ENCODE measurements at places on chromosomes 11 and 22. TPM values are rescaled to one million over a fixed set of nuclear protein-coding genes. Genes with fewer than 3 reads are reported as not detected.

- peak; percentile 18 for DNase-seq
These were observed 3.2 kb upstream of the GAB2 start for GRCh38 chr11:78420796-78421209.

DNA sequence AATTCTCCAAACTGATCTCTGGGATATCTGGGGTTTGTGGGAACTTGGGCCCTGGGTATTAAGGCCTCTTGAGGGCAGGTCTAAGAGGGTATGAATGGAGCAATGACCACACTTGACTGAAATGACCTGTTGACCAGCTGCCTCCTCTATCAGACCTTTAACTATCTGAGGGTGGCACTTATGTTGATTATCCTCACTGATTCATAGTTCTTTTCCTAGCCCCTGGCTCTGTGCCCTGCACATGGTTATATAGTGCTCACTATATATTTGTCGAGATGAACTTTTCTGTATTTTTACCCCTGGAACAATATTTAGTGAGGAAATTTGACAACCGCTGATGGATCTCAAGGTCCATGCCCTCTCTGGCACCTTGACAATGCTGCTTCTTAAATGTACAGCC, 305.5 kb upstream of the PLET1 start:
- DNase-seq = no peak

GRCh38 chr11:8205566-8205965, 36.7 kb upstream of the RIC3 start:
- DNase-seq = no peak

KBTBD3 gene
- 7.0 TPM for polyA plus RNA-seq

GRCh38 chr11:44964526-44965209, 14.0 kb upstream of the TP53I11 start:
- no peak for DNase-seq

DNA sequence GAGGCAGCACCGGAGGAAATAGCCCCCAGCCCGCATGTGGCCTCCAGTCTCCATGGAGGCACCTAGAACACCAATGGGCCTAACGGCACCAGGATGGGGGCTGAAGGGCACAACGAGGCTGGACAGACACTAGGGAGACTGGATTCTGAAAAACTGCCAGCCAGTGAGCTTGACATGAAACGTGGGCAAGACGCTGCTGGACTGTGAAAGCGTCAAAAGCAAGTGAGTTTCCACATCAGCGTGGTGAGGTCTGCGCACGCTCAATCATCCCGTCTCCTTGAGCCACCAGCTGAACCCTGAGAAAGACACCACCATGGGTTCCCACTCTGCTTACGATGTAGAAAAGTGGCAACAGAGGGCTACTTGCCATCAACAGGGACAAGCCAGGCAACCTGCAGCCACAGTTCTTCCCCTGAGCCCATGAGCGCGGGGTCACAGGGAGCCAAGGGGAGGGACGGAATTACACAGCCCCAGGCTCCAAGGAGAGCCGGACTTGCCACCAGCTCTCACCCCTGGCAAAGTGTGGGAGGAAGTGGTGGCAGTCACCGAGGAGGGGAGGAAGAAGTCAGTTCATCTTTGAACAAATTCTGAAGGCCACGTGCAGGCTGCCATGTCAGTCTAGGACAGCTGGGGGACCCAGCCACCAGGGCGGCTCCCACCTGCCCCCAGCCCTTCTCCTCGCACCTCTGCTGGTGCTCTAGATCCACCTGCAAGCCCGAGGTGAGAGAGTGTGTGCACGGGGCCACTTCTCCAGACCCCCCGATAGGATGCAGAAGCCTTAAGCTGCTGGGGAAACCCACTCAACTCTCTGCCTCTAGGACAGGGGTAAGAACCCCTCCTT, 131.1 kb downstream of the MPPED1 start:
- no peak for DNase-seq

GRCh38 chr11:117687776-117688175, 109.2 kb downstream of the DSCAML1 start:
- DNase-seq = no peak

- no peak for DNase-seq
These were observed 32.6 kb upstream of the TOLLIP start for GRCh38 chr11:1341928-1342524.

DNA sequence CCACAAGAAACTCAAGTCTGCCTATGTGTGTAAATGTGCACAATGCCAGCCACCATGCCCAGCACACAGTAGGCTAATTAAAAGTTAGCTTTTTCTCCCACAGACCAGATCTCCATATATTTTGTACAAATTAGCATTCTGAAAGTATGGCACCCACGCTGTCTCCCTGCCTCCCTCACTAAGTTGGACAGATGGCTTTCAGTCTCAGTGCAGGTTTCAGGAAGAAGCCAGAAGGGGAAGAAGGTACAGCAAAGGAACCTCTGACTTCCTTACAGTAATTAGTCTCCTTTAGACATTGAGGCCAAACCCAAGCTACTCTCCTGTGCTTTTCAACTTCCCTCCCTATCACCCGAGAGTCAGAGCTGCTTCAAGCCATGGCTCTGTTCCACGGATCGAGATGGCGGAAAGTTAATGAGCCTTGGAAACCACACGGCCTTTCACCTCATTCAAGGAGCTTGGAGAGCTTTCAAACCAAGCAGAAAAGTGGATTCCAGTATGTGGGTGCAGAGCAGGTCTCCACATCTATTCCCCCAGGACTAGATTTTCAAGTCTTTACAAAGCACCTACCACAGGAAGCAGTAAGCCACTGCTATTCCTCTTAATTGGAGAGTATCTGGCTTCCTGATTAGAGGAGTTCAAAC, 221.1 kb upstream of the NARS2 start:
- DNase-seq = no peak

- no peak for DNase-seq
These were observed 61.4 kb upstream of the CTSC start for GRCh38 chr11:88398791-88399570.

ACAT1 gene
- polyA plus RNA-seq = 64.2 TPM

GRCh38 chr22:29596408-29596807, 7.0 kb upstream of the NF2 start:
- DNase-seq = no peak

- peak; percentile 13 for DNase-seq
These were observed 165.7 kb upstream of the GUCY1A2 start for GRCh38 chr11:107183953-107184352.

SLC7A4 gene
- 0.70 TPM for polyA plus RNA-seq

DNA sequence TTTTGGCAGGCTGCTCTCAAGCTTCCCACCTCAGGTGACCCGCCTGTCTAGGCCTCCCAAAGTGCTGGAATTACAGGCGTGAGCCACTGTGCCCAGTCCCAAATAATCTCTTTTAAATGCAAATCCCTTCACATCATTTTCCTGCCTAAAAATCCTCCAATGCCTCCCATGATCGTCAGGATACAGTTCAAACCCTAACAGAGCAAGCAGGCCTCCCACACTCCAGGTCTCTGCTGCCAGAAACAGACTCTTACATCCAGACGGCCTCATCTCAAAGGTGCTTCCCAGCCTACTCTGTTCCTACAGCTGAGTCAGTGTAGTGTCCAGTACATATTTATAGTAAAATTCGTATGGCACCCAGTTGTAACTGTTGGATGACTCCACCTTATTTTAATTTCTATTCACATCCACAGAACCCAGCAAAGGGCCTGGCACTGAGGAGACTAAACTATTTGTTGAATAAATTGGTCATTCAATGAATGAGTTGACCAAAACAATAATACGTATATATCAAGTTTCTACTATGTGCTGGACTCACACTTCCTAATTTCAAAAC, 8.2 kb downstream of the SIRT3 start:
- DNase-seq = no peak

DNA sequence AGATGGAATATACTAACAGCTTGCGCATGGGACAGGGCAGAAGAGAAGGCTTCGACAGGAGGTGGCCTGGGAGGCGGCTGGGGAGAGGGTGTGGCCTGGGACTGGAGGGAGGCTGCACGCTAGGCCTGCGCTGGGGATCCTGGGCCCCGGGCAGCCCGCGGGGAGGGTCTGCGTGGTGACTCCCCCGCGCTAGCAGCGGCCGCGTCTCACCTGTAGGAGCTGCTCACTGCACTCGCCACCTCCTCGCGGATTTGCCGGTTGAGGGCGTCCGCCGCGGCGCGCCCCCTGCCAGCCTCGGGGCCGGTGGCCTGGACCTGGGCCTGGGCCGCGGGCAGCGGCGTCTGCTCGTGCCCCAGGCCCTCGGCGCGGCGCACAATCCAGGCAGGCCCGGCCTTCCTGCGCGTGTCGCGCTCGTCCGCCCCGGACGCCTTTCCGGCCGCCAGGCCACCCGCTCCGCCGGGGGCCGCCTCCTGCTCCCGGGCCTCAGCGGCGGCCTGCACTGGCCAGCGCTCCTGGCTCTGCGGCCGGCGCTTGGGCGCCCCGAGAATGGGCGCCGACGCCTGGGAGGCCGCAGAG, 1.5 kb downstream of the MAP6 start:
- peak; percentile 10 for DNase-seq

- no peak for DNase-seq
These were observed 59.4 kb downstream of the FBLN1 start for GRCh38 chr22:45562102-45562501.

MAJIN gene
- polyA plus RNA-seq = not detected

DNA sequence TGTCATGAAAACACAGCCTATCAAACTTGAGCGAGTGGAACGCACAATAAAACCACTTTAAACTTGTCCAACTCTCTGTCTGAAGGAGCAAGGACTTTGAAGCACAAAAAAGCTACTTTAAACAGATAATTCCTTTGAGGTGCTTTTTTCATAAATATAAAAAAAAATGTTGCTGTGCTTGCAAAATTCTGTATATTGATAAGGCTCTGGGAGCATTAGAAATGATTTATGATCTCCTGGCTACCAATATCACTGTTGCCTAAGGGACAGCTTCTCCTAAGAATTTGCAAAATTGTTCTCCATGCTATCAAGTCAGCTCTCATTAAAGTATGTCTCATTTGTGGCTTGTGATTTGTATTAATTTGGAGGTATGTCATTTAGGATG, 37.6 kb upstream of the LDLRAD3 start:
- DNase-seq = no peak

TRIM66 gene
- polyA plus RNA-seq = 2.4 TPM

LGALS12 gene
- polyA plus RNA-seq = not detected

- no peak for DNase-seq
These were observed 11.8 kb downstream of the GAB2 start for GRCh38 chr11:78405805-78406204.

- no peak for DNase-seq
These were observed 32.4 kb downstream of the EIF3F start for GRCh38 chr11:8019314-8020243.

DNA sequence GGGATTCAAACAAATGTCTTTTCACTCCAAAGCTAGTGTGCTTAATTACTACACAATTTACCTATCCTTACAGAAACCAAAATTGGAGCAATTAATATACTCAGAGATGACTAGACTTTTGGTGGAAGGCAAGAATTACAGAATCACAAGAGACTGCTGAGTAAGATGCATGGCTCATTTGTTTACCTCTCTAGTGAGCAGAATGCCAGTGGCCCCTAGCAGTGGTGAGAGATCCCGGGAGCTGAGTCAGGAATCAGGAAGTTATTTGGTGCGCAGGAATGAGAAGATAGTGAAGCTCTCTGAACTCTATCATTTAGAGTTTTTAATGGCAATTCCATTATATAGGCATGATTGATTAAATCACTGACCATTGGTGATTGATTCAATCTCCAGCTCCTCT, 188.9 kb upstream of the SESN3 start:
- DNase-seq = no peak

- DNase-seq = no peak
These were observed 110.9 kb downstream of the TSPAN18 start for GRCh38 chr11:44837661-44838060.

- DNase-seq = no peak
These were observed 72.6 kb upstream of the CADM1 start for GRCh38 chr11:115576606-115577380.

DNA sequence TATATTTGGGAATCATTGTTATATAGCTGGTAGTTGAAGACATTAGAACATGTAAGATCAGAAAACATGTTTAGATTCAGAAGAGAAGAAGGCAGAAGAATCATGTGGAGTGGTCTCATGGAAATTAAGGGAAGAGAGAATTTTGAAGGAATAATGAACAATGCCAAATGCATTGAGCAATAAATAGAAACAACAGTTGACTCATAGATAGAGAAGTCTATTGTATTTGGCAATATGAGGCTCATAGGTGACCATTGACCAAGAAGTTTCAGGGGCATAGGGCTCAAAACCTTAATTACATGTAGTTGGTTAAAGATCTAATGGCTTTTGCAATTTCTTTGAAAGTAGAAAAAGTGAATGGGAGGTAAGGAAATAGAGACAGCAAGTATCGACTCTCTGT, 123.9 kb downstream of the PAX6 start:
- DNase-seq = no peak

DNA sequence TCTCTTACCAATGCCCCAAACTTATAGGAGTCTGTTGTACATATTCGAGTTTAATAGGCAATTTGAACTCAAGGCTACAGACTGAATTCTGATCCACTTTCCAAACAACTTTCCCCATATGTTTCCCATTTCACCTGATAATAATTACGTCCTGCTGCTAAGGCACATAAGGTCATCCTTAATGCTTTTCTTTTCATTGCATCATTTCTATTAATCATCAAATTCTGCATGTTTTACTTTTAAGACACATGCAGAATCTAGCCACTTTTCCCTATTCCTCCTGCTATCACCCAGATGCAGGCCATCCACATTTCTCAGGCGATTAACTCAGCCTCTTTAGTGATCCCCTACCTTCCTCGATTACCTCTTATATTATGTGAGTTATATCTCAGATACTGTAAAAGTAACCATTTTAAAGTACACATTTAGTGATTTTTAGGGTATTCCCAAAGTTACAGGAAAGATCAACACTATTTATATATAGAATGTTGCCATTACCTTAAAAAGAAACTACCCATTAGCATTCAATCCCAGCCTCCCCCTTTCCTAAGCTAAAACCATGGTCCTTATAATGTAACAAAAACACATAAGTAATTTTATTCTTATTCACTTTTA, 14.9 kb downstream of the XKR3 start:
- no peak for DNase-seq

SHANK2 gene
- 2.0 TPM for polyA plus RNA-seq

GRCh38 chr11:112863305-112863704, 97.9 kb upstream of the NCAM1 start:
- DNase-seq = no peak

GRCh38 chr11:46920755-46921154, 2.4 kb upstream of the LRP4 start:
- DNase-seq = no peak

DNA sequence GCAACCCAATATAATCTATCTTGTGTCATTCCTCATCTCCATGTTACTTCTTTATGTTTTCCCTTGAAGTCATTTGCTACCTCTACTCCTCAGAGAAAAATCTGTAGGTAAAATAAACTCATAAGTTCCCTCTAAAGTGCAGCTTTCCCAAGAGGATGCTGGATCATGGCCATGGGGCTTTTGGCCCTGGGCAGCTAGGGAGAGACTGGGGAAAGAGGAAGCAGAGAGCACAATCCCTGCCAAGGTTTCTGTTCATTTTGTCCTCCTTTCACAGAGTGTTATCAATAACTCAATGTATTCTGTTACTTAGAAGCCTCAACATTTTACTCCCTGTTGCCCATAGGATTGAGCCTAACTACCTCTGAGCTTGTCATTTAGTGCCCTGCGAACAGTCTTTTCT, 9.0 kb downstream of the RNF121 start:
- no peak for DNase-seq

CADM1 gene
- polyA plus RNA-seq = 31.2 TPM

GRCh38 chr22:36085476-36086169, 57.0 kb upstream of the RBFOX2 start:
- DNase-seq = no peak

- no peak for DNase-seq
These were observed 40.3 kb downstream of the IGF2 start for GRCh38 chr11:2098691-2099515.

- DNase-seq = no peak
These were observed 15.7 kb downstream of the NNMT start for GRCh38 chr11:114311946-114312345.

GRCh38 chr11:133840479-133840941, 4.8 kb downstream of the SPATA19 start:
- DNase-seq = no peak

APOL5 gene
- 1.9 TPM for polyA plus RNA-seq

NELL1 gene
- 9.1 TPM for polyA plus RNA-seq
